ENCODE measurements at places on chromosomes 1 and 21.
A peak's percentile ranks its signal among the peaks of the same experiment; 100 is the strongest.

DNA sequence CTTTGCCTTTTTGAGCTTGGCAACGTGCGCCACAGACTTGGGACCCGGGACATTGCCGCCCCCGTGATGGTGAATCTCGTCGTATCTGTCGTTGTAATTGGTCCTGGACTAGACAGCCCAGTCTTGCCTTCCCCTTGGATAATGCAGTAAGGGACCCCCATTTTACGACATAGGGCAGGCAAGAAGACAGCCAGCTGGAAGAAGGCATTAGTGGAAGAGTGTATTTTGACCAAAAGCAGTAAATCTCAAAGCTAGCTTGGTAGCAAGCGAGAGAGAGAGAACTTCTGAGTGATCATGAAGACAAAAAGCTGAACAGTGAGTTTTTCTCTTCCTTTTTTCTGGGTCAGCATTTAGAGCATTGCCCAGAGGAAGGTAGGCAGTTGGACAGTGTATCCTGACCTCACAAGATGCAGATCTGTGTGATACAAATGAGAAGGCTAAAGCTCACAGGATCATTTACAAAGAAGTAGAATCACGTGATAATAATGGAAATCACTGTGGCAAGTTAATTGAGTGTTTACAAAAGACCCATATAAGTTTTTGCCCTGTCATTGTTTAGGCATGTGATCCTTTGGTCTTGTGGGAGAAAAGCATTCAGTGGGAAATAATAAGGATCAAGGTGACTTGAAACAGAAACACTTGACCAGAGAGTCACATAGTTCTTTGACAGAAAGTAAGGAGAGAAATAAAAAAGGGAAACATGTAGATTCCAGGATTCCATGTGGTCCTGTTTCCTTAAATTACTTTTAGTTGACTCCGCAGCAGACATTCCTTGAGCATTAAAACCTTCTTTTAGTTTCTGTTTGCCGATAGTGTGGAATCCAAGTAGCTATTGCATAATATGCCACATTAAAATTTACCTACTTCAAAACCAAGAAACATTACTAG, 66.3 kb downstream of the CNST start:
- no peak for DNase-seq

DNA sequence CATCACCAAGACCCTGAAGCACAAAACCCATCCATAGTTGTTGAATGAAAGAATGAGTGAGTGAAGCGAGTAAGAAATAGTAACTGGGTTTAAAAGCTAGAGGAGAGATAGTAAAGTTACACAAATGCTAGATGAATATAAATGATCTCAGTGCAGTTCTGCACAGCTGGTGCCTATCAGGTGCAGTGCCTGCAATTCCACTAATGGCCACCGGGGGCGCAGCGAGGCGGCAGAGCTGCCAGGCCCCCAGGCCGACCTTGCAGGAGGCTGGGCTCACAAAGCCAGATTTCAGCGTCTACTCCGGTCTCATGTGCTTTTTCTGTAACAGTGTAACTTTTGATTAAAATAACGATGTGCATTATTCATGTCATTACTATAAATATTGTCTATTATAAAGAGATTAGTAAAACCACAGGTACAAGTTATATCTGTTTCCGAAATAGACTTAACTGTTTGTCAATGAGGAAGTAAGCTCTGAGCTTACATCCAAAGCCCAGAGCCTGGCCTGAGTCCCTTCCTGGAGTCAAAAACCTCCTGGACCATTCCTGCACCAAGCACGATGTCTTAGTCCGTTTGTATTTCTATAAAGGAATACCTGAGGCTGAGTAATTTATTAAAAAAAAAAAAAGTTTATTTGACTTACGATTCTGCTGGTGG, 477.6 kb downstream of the NPHP4 start:
- DNase-seq = peak; percentile 70

- DNase-seq = no peak
Observed at GRCh38 chr1:161008869-161009510, 12.0 kb downstream of the F11R start.

GRCh38 chr1:153945795-153946621, 510 bp downstream of the DENND4B start:
- DNase-seq = peak; percentile 98

Data from suppressor macrophage treated with lipopolysaccharide for 4 hours (primary cell).